ENCODE measurements at places on chromosomes 12 and 14.

DNA sequence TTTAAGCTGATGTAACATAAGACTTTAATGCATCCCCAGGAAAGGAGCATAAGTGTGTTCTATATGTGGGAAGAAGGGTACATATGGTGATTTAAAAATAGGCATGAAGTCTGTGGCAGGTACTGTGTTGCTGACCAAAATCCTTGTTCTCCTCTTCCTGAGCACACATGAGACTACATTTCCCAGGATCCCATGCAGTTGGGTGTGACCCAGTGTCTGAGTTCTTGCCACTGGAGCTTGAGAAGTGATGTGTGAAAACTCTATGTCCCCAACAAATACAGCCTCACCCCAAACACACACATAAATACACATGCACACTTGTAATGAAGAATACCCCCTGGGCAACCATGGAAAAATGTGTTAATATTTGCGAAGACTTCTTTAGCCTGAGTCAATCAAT lies 8.5 kb upstream of the SMIM10L1 start:
- DNase-seq: no peak

DNA sequence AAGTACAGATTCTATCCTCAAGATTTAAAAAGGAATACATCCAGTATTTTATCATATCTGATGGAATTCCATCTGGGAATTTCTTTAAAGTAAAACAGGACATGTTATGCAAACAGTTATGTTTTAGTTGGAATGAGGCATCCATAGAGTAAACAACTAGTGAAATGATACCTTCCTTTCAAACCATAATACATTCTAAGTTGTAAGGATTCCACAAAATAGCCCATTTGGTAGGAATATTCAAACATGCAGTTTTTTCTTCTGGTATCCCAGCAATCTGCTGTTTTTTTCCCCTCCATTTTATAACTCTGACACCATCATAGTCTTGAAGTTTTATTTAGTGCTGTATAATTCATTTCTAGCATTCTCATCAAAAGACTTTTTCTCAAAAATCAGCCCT lies 149.6 kb downstream of the ADAMTS20 start:
- DNase-seq: no peak

DNA sequence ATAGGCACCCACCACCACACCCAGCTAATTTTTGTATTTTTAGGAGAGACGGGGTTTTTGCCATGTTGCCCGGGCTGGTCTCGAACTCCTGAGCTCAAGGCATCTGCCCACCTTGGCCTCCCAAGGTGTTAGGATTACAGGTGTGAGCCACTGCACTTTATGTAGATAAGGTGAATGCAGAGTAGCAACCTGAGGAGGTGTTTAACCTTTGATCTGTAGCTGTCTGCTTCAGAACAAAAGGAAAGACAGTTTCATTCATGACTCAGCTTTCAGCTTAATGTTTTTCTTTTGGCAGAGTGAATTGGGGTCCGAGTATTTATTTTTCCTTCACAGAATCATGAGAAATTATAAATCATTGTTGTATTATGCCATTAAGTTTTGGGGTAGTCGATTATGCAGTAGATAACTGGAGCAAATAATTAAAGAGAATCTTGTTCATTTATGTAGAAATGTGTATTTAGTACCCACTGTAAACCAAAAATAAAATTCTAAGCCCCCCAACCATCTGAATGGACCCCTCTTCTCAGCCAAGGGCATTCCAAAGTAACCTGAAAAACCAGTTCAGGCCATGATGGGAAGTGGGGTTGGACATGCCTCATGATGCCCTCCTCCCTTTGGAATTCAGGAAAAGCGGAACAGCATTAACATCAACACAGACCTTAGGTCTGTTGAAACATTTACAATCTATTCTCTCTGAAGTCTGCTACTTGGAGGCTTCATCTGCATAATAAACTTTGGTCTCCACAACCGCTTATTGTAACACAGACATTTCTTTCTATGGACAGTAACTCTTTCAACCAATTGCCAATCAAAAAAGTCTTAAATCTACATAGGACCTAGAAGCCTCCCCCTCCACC lies 10.7 kb upstream of the STX2 start:
- DNase-seq: no peak

DNA sequence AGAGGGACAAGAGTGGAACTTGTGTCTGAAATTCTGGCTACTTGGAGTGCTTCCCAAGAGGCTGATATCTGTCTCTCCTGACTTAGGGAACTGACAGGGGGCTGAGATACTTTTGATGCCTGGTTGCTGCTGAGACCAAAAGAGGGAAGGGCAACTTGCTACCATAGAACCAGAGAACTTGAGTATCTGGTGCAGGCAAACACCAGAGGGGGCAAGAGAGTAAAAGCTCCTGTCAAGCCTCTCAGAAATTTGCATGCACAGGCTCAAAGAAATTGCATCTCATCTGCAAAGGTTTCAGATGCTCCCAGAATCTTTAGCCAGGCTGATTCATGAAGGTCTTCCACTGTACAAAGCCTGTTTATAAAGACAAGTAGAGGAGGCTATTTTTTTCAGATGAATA lies 391.3 kb upstream of the FOXG1 start:
- no peak for DNase-seq

DNA sequence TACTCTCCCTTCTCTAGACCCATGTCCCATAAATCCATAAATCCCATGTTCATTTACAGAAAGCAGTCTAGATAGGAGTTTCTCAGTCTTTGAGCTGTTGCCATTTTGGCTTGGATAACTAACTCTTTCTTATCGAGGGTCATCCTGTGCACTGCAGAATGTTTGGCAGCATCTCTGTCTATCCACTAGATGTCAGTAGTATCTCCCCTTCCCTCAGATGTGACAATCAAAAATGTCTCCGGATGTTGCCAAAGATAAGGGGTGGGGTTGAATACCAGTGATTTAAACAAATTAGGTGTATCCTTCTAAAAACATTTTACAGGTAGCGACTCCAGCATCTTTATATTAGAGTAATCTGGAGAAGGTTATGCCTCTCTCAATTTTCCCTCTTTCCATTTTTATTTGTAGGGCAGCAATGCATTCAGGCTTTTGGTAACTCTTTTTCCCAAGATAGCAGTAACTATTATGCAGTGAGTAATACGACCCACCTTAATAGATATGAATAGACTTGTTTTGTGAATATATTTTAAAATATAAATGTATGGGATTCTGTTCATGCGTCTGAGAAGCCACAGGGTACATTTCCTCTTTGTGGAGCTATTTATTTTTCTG lies 100.7 kb downstream of the LRRK2 start:
- DNase-seq: no peak

- DNase-seq: no peak
Measured at GRCh38 chr12:15550793-15551192, 228.5 kb downstream of the PTPRO start.

DNA sequence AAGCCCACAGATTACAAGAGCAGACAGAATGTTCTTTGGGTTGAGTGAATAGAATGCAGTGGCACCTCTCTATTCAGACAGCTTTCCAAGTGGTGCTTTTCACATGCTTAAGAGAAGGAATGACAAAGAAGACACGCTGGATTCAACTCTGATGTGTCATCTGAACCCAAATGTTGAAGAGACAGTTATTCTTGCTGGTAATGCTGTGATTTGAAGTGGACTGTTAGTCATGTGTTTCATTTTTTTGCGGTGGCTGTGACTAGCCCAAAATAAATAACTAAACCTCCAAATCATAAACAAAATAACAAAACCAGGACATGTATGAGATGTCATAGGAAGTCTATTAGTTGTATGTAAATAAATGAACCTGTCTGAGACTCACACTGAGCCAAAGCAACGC lies 391.8 kb upstream of the PRICKLE1 start:
- DNase-seq: no peak

DNA sequence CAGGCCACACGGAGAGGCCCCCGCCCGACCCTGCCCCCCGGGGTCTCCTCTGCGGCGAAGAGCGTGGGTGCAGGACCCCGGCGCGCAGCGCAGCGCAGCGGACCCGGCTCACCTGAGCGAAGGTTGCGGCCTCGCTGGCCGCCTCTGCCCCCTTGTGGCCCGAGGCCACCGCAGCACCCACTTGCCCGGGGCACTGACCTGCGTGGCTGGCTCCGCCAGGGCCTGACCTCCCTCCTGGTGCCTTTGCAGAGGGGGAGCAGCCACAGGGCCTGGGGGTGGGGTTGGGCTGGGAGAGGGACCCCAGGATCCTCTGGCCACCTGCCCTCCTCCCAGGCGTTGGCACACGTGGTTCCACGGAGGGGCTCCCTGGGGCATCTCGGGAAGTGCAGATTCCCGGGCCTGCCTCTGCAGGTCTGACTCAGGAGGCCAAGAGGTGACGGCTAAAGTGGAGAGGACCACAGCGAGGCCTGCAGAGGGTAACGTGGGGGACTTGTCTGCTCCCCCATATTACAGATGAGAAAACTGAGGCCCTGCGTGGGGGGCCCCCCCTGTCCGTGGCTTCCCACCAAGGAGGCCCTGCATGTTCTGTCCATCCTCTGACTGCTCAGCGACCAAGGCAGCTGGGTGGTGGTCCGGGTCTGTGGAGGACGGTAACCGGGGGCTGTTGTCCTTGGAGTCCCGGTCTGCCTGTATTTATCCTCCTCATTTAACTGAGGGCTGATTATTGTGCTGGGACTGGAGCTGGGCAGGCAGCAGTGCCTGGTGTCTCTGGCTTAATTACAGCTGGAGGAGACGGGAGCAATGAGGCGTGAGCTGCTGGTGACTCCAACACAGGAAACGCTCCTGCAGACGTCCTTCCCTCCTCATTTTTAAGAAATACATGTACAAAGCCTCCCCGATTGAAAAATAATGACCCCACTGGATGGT lies 67.9 kb upstream of the BEGAIN start:
- DNase-seq: no peak

GRCh38 chr12:112711507-112711906 lies 80.0 kb upstream of the RPH3A start:
- no peak for DNase-seq

- no peak for DNase-seq
Measured at GRCh38 chr14:85165094-85165493, 364.9 kb upstream of the FLRT2 start.

DNA sequence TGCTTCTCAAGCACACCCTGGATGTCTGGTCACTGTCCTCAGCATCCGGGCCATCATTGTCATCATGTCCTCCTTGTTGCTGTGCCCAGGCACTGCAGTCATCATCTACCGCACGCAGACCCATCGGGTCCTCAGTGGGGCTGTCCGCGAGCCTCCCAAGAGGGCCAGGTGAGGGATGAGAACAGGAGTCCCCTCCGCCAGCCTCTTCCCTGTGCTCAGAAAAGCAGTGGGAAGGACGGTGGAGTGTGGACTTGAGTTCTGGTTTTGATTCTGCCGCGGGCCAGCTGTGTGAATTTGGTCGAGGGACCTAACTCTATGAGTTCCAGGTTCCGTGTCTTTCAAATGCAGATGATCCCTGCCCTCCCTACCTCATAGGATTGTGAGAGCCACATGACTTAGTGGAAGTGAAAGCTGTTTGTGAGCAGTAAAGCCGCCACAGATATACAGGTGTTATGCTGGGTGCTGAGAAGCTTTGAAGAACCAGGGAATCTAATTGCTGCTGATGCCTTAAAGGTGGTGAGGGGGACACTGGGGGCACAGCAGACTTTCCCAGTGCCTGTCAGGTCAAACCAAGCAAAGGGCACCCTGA lies 122.9 kb upstream of the RAP1B start:
- DNase-seq: no peak

- no peak for DNase-seq
Measured at GRCh38 chr12:97471194-97471593, 8.6 kb downstream of the RMST start.

DNA sequence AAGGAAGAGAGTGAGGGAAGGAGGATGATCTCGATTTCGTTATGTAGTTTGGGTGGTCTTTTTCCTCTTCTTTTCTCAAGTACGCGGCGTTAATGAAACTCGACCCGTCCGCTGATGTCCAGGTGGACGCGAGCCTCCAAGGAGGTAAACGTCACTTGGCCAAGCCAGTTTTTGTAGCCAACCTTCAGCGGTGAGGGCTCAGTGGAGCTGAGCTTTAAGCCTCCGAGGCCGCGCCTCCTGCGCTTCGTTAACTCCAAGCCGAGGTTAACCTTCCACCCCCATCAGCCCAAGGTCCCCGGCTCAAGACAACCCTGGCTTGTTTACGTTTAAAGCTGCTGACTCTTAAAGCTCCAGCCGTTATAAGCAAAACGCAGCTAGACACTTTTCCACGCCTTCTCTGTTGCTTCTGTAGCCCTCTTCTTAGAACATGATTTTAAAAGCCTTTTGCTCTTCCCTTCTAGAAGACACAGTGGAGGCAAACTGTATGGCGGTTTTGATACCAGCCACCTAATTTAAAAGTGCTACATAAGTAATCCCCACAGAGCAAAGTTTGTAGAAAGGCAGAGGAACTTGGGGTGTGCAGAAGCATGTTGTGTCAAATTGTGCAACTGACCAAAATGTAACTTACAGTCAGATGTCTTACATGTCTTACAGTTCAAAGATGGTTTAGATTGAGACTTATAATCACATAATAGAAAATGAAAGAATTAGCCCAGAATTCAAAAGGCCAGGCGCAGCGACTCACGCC lies 923 bp upstream of the ITPR2 start:
- DNase-seq: no peak

- no peak for DNase-seq
Measured at GRCh38 chr14:105050551-105050897, 14.7 kb downstream of the GPR132 start.

DNA sequence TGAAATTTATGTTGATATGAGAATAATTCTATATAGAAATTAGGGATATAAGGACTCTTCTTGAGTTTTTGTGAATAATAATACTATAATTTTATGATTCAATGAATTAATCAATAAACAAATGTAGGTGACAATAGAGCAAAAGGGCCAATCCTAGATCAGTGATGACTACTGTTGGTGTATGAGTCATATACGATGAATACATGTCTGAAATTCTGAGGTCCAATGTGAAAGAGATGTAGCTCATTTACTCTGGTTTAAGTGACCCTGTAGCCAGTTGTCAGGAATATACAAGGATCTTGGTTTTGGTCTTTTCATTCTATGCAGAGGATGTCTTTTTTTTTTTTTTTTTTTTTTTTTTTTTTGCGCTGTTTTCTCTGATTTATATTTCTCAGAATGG lies 72.1 kb upstream of the RTL1 start:
- DNase-seq: no peak

DNA sequence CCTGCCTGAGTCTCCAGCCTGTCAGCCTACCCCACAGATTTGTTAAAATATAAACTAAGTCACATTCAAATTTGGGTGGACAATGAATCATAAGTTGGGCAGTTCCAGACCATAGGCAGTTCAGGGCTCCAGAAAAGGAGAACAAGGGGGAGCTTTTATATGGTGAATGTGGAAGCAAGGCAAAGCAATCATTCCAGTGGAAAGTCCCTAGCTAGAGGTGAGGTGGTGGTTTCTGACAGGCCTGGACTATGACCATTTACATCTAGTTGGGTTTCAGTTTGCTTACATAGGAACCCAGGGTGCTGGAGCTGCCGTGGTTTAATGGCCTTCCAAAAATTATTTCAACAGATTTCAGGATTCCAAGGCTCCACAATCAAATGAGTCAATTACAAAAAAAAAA lies 207.3 kb downstream of the AEBP2 start:
- DNase-seq: no peak
